Eye (tissue), 1 donor: ENCODE measurements at places on chromosomes 4 and X.

DNA sequence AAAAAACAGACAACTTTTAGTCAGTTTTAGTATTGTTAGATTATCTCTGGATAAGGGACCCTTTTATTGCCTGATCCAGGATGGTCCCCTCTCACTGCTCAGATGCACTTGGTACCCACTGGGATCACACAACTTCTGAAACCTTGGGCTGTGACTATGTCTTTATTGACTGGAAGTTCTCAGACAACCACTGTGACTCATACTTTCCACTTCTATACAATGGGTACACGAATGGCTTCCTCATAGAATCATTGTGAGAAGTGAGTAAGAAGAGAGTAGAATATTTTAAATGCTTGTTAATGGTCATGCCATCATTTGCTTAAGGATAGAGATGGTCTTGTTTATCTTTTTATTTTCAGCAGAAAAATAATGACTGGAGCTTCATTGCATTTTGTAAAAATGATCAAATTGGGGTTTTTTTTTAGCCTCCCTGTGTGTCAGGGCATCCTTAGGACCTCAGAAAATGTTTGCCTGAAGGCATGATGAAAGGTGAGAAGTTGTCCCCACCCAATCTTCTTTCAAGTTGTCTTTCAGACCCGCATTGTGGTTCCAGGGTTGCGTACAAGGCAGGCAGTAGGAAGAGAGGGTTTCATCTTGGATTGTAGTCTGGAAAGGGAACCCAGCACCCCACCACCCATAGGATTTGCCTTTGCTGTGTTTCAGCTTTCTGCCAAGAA, 115.1 kb downstream of the CPEB2 start:
- no peak for DNase-seq

- no peak for DNase-seq
Observed at GRCh38 chr4:159396151-159396550, 293.3 kb downstream of the RAPGEF2 start.

- DNase-seq, result no peak
Observed at GRCh38 chr4:22019676-22020075, 71.1 kb upstream of the KCNIP4 start.

GRCh38 chr4:24736066-24736465, 59.3 kb upstream of the SOD3 start:
- no peak for DNase-seq

DNA sequence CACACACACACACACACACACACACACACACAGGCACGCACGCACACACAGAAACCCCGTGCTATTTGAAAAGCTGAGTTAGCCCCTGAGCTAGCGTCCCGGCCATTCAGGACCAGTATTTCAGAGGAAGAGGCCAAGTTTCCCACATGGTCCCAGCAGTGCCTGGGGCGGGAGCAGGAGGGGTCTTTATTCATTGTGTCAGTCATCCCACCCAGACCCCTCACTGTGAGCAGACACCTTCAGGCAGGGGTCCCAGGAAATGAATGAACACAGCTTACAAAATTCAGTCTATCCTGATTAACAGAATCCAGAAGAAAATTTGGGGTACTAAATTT, 58.1 kb downstream of the ZFYVE28 start:
- no peak for DNase-seq

GRCh38 chr4:189096717-189097116, 844.0 kb upstream of the FRG1 start:
- DNase-seq, result no peak

GRCh38 chr4:180828455-180829018, 1414.7 kb upstream of the TENM3 start:
- peak; percentile 94 for DNase-seq

DNA sequence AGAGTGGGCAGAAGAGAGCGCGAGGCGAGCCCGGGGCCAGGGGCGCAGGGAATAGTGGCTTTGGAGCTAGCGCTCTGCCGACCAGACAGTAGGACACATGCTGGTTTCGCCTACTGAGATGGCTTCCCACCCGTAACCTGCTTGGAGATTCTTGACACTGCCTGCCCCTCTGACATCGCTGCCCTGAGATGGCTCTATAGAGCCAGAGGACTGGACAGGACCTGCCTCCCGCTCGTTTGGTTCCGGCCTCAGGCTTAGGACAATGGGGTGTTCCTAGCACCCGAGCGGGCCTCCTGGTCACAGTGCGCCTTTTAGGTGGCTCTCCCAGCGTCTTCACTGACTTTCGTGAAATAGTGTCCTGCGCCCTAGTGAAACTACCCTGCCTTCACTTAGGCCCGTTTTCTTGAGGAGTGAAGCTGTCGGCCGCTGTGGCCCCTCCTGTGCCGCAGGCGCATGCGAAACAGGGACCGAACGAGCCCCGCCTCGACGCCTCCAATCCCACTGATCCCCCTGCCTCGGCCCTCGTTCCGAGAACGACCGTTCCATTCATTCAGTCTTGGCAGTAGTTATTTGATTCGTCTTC, 608 bp downstream of the TAF1 start:
- peak; percentile 41 for DNase-seq

GRCh38 chr4:6386091-6386490, 86.3 kb downstream of the PPP2R2C start:
- DNase-seq, result no peak

GRCh38 chrX:3514996-3515395, 168.5 kb upstream of the MXRA5 start:
- DNase-seq, result no peak

DNA sequence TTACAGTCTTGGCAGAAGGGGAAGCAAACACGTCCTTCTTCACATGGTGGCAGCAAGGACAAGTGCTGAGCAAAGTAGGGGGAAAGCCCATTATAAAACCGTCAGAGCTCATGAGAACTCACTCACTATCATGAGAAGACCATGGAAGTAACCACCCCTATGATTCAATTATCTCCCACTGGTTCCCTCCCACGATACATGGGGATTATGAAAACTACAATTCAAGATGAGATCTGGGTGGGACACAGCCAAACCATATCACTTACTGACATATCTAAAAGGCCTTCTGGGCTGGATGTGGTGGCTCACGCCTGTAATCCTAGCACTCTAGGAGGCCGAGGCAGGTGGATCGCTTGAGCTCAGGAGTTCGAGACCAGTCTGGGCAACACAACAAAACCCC, 117.1 kb upstream of the USP9X start:
- DNase-seq, result no peak

- DNase-seq, result no peak
Observed at GRCh38 chrX:39829965-39830364, 267.8 kb downstream of the BCOR start.
